B cell (primary cell): ENCODE measurements at places on chromosomes 1 and 21.

GRCh38 chr1:26203642-26204318 is 13.4 kb downstream of the CATSPER4 start:
- H3K36me3 ChIP-seq: no peaks in the 10 kb centered on the region
- no peaks in the 10 kb centered on the region for H3K4me1 ChIP-seq
- no peak for DNase-seq
- no peak overlapping the region for H3K4me3 ChIP-seq
- H3K27ac ChIP-seq: no peak overlapping the region

GRCh38 chr1:198490224-198490623 is 50.3 kb downstream of the ATP6V1G3 start:
- DNase-seq: no peak
- no peaks in the 10 kb centered on the region for H3K36me3 ChIP-seq
- no peak overlapping the region for H3K4me3 ChIP-seq
- no peak overlapping the region for H3K27ac ChIP-seq
- H3K27me3 ChIP-seq: no peaks in the 10 kb centered on the region

- no peaks in the 10 kb centered on the region for H3K27me3 ChIP-seq
- H3K4me1 ChIP-seq: peaks cover 11% of the 10 kb centered on the region
- no peak for DNase-seq
- no peak overlapping the region for H3K4me3 ChIP-seq
- H3K36me3 ChIP-seq: no peaks in the 10 kb centered on the region
Measured at GRCh38 chr1:206955476-206956451, 9.5 kb upstream of the PIGR start.

GRCh38 chr1:200780545-200781369 is 42.1 kb downstream of the CAMSAP2 start:
- H3K36me3 ChIP-seq: no peaks in the 10 kb centered on the region
- DNase-seq: peak; percentile 4
- no peak overlapping the region for H3K27ac ChIP-seq
- H3K27me3 ChIP-seq: no peaks in the 10 kb centered on the region
- H3K4me3 ChIP-seq: no peak overlapping the region

DNA sequence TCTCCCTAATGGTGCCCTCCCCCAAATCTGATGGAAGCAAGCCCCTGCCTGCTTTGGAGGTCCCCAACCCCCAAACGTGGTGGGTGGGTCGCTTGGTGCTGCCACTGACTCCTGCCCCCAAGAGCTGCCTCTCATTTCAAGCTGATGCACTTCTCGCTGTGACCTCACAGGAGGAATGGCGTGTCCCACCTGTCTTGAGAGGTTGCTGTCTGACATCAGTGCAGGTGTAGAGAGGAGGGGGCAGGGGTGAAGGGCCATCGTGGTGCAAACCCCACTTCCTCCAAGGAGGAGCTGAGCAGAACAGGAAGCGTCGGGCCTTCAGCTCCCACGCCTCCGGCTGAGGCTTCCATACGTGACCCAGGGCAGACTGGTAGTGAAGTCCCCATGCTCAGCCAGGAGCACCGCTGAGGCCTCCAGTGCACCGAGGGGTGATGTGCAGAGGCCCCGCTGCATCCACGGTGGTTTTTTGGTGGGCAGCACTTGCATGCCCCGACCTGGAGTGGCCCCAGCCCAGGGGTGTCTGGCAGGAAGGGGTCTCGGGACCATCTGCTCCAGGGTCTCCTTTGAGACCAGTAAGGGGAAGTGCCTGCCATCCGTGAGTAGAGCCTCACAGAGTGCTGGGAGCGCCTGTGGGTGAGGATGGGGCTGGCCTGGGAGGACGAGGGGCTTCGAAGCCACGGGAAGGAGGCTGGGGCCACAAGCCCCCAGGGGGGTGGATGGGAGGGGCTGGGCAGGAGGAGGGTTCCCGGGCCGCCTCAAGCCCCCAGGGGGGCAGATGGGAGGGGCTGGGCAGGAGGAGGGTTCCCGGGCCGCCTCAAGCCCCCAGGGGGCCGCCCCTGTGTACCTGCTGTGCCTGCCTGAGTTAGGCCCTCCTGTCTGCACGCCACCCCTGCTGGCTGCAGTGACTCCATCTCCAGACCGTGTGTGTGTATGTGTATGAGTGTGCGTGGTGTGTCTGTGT is 39.8 kb downstream of the WDR4 start:
- no peak for DNase-seq
- no peak overlapping the region for H3K27ac ChIP-seq
- H3K36me3 ChIP-seq: peaks cover 41% of the 10 kb centered on the region
- peaks cover 10% of the 10 kb centered on the region for H3K4me1 ChIP-seq

DNA sequence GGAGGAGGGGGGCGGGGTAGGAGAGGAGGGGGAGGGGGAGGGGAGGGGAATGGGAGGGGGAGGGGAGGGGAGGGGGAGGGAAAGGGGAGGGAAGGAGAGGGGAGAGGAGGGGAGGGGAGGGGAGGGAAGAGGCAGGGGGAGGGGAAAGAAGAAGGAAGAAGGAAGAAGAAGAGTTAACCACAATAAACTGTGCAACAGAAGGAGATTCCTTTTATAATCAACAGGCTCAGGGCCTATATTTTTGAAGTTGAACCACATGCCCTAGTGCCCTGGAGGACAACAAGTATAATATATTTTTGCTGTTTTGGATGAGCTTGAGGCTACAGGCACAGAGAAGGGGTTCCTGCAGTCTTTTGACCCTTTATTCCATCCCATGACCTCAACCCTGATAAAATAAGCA is 228.2 kb upstream of the IRF2BP2 start:
- no peak overlapping the region for H3K4me3 ChIP-seq
- H3K4me1 ChIP-seq: peaks cover 15% of the 10 kb centered on the region
- H3K36me3 ChIP-seq: no peaks in the 10 kb centered on the region
- no peaks in the 10 kb centered on the region for H3K27me3 ChIP-seq
- no peak overlapping the region for H3K27ac ChIP-seq

DNA sequence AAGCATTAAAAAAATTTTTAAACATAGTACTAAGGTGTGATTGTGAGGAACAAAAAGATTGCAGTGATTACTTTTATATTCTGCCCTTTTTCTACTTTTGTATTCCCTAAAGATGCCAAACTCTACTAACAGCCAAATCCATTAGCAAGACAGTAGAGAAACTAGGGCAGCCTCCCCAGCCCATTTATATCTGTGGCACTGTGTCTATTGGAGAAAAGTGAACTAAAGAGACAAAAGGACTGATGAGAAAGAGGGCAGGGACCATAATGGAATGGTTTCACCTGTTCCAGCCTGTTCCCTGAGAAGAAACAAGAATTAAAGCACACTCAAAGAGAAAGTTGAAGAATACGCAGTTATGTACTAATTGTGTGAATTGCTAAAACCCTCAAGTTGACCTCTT is 56.6 kb downstream of the ATG4C start:
- no peak overlapping the region for H3K27ac ChIP-seq
- no peaks in the 10 kb centered on the region for H3K27me3 ChIP-seq
- H3K36me3 ChIP-seq: no peaks in the 10 kb centered on the region
- no peak overlapping the region for H3K4me3 ChIP-seq
- no peaks in the 10 kb centered on the region for H3K4me1 ChIP-seq
- DNase-seq: no peak

DNA sequence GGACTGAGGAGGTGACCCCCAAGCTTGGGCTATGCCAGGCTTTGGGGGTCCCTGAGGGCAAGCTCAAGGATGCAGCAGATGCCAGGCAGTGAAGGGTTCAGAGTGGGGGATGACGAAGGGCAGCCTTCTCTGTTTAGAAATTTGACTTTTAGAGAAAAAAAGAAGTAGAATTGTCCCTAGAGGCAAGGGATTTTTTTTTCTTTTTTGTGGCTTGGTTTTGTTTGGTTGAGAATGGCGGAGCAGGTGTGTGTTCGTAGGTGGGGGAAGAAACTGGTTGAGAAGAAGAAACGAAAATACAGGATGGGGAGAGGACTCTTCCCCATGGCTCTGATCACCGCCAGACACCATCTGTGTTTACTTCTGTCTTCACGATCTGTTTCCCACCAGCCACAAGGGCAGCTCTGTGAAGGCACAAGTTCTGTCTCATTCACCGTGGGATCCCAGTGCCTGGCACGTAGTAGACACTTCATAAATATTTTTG is 8.2 kb downstream of the PLA2G5 start:
- H3K4me3 ChIP-seq: no peak overlapping the region
- DNase-seq: peak; percentile 81
- peak overlapping the region; percentile 68 for H3K27ac ChIP-seq
- no peaks in the 10 kb centered on the region for H3K36me3 ChIP-seq

GRCh38 chr21:35234725-35235124 is 185.6 kb upstream of the RUNX1 start:
- H3K27me3 ChIP-seq: peaks cover 3% of the 10 kb centered on the region
- DNase-seq: peak; percentile 18
- no peaks in the 10 kb centered on the region for H3K36me3 ChIP-seq
- H3K4me1 ChIP-seq: peaks cover 14% of the 10 kb centered on the region

DNA sequence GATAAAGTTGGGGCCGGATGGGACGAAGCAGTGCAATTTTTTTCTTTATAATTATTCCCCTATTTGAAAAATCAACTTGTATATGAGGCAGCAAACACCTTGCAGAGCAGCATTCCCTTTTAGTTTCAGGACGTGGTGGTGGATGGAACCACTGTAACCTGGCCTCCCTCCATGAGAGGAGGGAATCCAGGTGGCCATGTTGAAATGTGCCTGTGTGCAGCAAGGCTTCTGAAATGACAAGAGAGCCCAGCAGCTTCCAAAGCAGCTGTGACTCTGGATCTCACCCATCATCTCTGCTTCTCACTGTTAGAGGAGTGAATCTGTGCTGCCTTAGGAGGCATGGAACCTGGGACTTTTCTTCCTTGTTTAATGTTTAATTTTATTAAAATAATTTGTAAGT is 42.3 kb downstream of the NFIA start:
- no peak for DNase-seq
- H3K4me3 ChIP-seq: no peak overlapping the region
- no peaks in the 10 kb centered on the region for H3K27me3 ChIP-seq
- H3K36me3 ChIP-seq: no peaks in the 10 kb centered on the region

DNA sequence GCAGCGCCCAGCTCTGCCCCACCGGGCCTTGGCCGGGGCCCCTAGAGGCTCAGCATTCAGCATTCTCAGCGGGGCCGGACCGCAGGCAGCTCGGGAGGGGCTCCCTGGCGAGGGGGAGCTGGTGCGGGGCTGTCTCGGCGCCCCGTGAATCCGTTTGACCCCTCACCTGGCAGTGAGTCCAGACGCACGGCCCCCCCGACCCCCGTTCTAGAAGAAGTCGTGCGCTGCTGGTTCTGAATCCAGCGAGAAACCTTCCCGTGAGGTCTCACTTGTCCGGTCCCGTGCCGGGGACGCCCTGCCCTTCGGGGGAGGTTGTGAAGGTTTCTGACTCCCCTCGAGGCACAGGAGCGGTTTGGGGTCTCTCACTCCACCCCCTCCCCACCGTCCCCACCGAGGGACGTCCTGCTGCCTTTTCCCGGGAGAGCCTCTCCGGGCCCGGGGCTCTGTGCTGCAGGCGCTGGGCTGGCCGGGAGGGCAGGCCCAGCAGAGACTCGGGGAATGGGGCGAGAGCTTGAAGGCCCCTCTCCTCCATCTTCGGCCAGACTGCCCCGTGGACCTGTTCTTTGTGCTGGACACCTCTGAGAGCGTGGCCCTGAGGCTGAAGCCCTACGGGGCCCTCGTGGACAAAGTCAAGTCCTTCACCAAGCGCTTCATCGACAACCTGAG is 655 bp downstream of the COL6A1 start:
- H3K36me3 ChIP-seq: no peaks in the 10 kb centered on the region
- H3K27me3 ChIP-seq: no peaks in the 10 kb centered on the region
- no peak overlapping the region for H3K4me3 ChIP-seq

- H3K36me3 ChIP-seq: no peaks in the 10 kb centered on the region
- H3K27me3 ChIP-seq: no peaks in the 10 kb centered on the region
- H3K4me1 ChIP-seq: peaks cover 8% of the 10 kb centered on the region
- no peak overlapping the region for H3K27ac ChIP-seq
Measured at GRCh38 chr21:42338729-42339715, 11.8 kb downstream of the TFF2 start.

DNA sequence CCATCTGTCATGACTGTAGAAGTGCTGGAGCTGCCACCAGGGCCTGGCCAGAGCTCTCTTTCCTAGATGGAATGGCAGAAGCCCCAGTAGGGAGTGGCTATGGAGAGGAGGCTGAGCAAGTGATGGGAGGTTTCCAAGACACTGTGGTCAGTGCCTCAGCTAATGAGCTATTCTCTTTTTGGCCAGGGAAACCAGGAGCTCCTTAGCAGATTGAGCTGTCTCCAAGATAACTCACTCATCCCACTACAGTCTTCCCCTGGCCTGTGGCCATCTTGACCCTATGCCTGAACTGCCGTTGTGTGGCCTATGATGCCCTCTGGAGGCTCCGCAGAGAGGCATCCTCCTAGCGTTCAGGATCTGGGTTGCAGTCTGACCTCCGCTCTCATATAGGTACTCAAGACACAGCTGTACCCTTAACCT is 60.5 kb downstream of the ERI3 start:
- no peak overlapping the region for H3K27ac ChIP-seq
- DNase-seq: no peak
- H3K27me3 ChIP-seq: no peaks in the 10 kb centered on the region
- H3K4me3 ChIP-seq: no peak overlapping the region
- H3K4me1 ChIP-seq: no peaks in the 10 kb centered on the region

DNA sequence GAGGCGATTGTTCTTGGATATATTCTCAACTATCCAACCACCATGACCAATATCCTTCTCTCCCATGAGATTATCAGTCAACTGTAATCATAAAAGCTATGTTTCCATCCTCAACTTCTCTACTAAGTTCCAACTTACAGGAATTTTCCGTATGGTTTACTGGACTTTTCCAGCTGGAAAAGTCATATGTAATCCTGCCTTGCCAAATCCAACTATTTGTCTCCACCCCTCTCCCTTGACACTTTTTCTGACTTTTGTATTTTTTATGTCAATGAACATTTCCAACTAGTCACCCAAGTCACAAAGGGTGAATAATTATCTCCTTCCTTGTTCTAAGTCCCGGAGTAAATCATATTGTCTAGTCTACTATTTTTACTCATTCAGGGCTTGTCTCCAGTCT is 293.1 kb downstream of the USP25 start:
- no peak overlapping the region for H3K27ac ChIP-seq
- no peaks in the 10 kb centered on the region for H3K36me3 ChIP-seq

DNA sequence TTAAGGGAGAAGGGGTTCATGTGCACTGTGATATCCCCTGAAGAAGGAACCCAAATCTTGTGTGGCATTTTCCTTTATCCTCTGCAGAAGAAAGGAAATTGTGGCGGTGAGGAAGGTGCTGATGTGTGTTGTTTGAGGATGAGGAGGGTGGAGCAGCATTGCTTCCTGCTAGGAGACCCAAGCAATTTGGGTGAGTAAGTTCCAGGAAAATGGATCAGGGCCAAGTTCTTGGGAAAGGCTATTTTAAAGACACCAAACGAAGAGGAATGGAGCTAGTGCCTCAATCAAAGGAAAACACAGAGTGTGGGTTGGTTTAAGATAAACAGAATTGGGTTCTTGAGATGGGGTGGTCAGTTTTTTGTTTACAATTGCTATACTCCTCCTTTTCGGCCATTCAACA is 86.7 kb upstream of the MARK1 start:
- no peaks in the 10 kb centered on the region for H3K27me3 ChIP-seq
- H3K36me3 ChIP-seq: no peaks in the 10 kb centered on the region
- no peak for DNase-seq
- H3K4me3 ChIP-seq: no peak overlapping the region
- H3K4me1 ChIP-seq: no peaks in the 10 kb centered on the region

DNA sequence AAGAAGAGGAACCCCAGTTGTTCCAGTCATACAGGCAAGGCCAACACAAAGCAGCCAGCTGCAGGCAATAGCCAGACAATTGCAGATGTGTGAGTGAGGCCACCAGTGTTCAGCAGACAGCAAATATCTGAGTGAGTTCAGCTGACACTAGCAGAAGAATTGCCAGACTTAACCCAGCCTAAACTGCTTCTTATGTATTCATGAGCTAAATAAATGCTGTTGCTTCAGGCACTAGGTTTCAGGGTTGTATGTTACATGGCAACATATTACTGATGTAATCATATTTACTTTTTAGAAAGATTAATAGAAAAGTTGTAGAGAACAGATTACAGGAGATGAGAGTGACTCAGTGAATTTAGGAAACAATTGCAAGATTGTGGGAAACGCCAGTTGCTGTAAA is 129.8 kb upstream of the CHODL start:
- H3K27me3 ChIP-seq: no peaks in the 10 kb centered on the region
- H3K36me3 ChIP-seq: no peaks in the 10 kb centered on the region
- no peak overlapping the region for H3K27ac ChIP-seq
- H3K4me1 ChIP-seq: no peaks in the 10 kb centered on the region
